Stomach (tissue), 19 donors: ENCODE measurements at places on chromosomes 12 and 14. TPM values are rescaled to one million over a fixed set of nuclear protein-coding genes. Genes with fewer than 3 reads are reported as not detected.

DNA sequence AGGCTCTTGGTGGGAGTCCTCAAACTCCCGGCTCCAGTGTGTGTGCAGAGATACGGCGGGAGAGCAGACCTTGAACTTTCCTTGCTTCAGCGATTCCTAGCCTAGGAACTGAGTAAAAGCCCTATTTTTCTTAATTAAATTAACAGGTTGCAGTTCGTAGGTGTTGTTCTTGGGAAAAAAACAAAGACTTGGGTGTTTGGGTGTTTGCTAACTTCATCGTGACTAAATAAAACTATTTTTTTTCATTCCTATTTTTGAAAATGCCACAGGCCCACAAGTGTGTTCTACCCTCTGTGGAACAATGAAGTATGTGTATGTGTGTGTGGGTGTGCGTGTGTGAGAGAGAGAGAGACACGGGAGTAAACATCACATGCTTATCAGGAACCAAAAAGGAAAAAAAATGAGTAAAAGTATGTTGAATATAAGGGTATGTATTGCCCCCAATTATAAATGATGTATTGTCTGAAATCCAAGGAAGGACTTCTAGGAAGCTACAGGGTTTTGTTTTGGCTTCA lies 651 bp downstream of the TMEM117 start:
- peak overlapping the region; percentile 97 for H3K27ac ChIP-seq
- no peaks in the 10 kb centered on the region for H3K27me3 ChIP-seq
- peak overlapping the region; percentile 56 for H3K4me3 ChIP-seq
- no peaks in the 10 kb centered on the region for H3K36me3 ChIP-seq

GRCh38 chr12:43764528-43764927 lies 5.8 kb downstream of the IRAK4 start:
- H3K4me3 ChIP-seq = no peak overlapping the region
- no peaks in the 10 kb centered on the region for H3K27me3 ChIP-seq
- peaks cover 18% of the 10 kb centered on the region for H3K36me3 ChIP-seq
- DNase-seq = no peak
- H3K27ac ChIP-seq = no peak overlapping the region

- no peak overlapping the region for H3K4me3 ChIP-seq
- DNase-seq = no peak
- peaks cover 46% of the 10 kb centered on the region for H3K4me1 ChIP-seq
- no peaks in the 10 kb centered on the region for H3K36me3 ChIP-seq
- no peaks in the 10 kb centered on the region for H3K27me3 ChIP-seq
- H3K27ac ChIP-seq = peak overlapping the region; percentile 98
Measured at GRCh38 chr12:57886542-57886941, 40.0 kb upstream of the CTDSP2 start.

- no peak overlapping the region for H3K27ac ChIP-seq
- DNase-seq = no peak
- H3K4me3 ChIP-seq = no peak overlapping the region
- H3K27me3 ChIP-seq = no peaks in the 10 kb centered on the region
- peaks cover 5% of the 10 kb centered on the region for H3K4me1 ChIP-seq
Measured at GRCh38 chr14:102325791-102326345, 6.3 kb downstream of the ZNF839 start.

The TAS2R14 gene
- 1.7 TPM for total RNA-seq

DNA sequence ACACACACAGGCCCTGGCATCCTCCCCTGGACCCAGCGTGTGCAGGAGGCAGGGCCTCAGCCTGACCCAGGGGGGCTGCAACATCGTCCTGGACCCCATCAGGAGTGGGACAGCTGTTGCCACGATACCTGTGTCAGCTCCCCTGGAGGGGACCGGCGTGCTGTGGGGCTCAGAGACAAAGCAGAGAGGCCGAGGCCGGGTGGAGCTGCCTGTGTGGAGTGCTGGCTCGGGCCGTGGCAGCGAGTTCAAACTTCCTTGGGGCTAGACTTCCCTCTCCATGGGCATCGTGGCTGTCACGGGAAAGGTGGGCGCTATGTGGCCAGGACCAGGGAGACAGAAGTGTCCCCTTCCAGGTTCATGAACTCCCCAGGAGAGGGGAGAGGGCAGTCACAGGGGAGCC lies 155.0 kb upstream of the SFSWAP start:
- H3K4me1 ChIP-seq = no peaks in the 10 kb centered on the region
- no peaks in the 10 kb centered on the region for H3K27me3 ChIP-seq
- H3K27ac ChIP-seq = no peak overlapping the region
- no peak for DNase-seq
- no peaks in the 10 kb centered on the region for H3K36me3 ChIP-seq

DNA sequence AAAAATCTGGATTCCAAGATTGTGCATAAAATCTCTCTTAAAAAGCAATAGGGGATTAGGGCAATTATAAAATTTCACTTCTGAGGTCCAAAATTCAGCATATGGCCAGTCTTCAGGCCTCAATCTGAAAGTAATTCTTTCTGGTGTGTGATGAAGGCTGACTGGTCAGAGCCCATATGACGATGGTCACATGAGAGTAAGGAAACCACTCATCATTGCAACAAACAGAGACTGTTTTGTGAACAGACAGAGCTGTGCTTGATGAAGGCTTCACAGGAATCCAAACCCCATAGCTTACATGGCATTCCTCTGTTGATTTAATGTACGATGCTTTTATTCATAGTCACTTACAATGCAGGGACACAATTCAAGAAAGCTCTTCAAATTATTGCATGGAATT lies 238.1 kb downstream of the APAF1 start:
- H3K27ac ChIP-seq = no peak overlapping the region
- H3K4me3 ChIP-seq = no peak overlapping the region
